ENCODE measurements at places on chromosomes 6 and 20. TPM values are rescaled to one million over a fixed set of nuclear protein-coding genes. Genes with fewer than 3 reads are reported as not detected.

Gene HFE
- total RNA-seq, result 0.41 TPM

Gene ATP6V1G2
- 54.6 TPM for total RNA-seq

Gene DDX43
- 0.41 TPM for total RNA-seq

Gene MROH8
- total RNA-seq, result 5.3 TPM

DNA sequence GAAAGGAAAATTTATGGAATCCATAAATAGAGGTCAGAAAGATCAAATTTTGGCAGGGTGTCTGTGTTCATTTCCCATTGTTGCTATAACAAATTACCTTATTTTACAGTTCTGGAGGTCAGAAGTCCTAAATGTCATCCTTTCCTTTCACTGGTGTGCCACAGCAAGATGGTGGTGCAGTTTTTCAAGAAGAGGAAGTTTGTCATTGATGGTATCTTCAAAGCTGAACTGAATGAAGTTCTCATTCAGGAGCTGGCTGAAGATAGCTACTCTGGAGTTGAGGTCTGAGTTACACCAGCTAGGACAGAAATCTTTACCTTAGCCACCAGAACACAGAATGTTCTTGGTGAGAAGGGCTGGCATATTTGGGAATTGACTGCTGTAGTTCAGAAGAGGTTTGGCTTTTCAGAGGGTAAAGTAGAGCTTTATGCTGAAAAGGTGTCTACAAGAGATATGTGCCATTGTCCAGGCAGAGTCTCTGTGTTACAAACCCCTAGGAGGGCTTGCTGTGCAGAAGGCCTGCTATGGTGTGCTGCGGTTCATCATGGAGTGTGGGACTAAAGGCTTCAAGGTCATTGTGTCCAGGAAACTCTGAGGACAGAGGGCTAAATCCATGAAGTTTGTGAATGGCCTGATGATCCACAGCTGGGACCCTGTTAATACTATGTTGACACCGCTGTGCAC is 7.2 kb upstream of the CCNC start:
- DNase-seq, result no peak

GRCh38 chr6:1613688-1614447 is 4.2 kb downstream of the FOXC1 start:
- no peak for DNase-seq

DNA sequence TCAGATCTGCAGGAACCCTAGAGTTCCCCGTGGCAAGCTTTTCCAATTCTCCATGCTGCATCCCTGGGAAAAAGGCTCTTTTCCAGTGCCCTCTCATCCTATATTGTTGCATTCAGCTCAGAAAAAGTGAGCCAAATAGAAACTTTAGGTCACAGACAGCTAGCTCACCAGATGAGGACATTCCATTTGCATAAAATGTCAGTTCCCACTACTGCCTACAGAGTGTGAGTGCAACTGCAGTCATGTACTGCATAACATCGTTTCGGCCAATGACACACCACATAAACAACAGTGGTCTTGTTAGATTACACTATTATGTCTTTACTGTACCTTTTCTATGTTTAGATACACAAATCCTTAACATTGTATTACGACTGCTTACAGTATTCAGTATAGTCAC is 8.6 kb downstream of the HS3ST5 start:
- no peak for DNase-seq

GRCh38 chr6:155171109-155171746 is 92.6 kb upstream of the CLDN20 start:
- DNase-seq, result no peak

DNA sequence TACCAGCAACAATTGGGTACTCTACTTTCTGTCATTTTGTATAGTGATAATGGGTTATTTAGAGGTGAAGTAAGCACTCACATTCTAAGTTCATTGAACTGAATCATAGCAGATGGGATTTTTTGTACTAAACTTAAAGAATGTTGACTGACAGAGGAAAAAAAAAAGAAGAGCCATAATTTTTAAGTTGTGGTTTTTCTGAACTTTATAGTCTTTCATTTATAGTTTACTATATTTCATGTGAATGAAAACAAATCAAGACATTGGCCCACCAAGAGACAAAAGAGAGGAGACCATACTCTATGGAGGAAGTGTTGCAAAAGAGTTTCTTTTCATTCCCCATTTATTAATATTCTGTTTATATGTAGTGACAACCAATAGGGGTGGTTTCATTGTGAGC is 685.7 kb downstream of the BCKDHB start:
- DNase-seq, result no peak

DNA sequence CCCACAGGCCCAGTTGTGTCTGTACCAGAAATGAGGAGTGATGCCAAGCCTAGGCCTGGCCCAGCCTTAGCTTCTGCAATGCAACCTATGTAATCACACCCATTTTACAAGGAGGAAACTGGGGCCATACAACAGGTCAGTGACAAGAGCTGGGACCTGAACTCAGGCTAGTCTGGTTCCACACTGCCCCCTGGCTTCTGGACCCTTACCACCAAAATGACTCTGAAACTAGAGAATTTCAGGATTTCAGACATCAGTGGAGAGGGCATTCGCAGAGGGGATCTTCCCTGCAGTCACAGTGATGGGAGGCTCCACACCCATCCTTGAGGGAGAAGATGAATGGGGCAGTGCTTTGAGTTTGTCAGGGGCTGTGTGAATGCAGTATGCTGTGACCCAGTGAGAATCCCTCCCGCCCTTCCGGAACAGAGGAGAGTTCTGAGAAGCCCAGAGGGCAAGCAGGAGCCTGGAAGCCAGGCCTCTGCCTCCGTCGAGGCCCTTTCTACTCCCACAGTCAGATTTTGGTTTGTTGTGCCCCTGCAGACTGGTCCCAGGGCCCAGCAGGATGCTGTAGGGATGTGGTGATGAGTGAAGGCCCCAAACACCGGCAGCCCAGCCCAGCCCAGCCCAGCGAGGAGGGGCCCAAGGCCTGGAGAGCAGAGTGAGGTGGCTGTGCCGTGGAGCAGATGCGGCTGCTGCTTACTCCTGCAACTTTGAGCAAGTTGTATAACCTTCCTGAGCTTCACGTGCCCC is 48.1 kb upstream of the MYL9 start:
- DNase-seq, result no peak

- no peak for DNase-seq
Measured at GRCh38 chr6:15712797-15713196, 50.0 kb upstream of the DTNBP1 start.

GRCh38 chr20:53098621-53099020 is 126.5 kb downstream of the TSHZ2 start:
- DNase-seq, result no peak

- no peak for DNase-seq
Measured at GRCh38 chr20:6575912-6576401, 191.5 kb upstream of the BMP2 start.

GRCh38 chr6:38806271-38806670 is 91.2 kb downstream of the DNAH8 start:
- DNase-seq, result no peak

DNA sequence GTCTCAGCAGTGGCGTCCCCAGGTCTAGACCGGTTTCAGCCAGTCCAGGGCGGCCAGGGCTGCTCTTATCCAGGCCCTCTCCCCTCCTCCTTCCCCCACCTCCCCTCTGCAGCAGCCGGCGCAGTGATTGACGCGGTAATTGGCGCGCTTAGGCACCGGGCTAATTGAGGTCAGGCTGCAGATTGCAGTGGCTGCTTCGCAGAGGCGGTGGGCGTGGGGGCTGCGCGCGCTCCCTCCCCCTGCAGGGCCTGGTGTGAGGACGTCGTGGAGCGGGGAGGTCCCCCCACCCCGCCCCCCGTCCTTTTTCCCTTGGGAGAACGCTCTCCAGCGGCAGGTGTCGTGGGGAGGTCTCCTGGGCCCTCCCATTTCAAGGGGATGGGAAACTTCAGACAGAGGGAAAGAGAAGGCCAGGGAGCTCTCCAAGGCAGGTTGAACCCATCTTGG is 70.4 kb upstream of the BLCAP start:
- no peak for DNase-seq
